ENCODE measurements at places on chromosomes 11 and 22. TPM values are rescaled to one million over a fixed set of nuclear protein-coding genes. Genes with fewer than 3 reads are reported as not detected.

DNA sequence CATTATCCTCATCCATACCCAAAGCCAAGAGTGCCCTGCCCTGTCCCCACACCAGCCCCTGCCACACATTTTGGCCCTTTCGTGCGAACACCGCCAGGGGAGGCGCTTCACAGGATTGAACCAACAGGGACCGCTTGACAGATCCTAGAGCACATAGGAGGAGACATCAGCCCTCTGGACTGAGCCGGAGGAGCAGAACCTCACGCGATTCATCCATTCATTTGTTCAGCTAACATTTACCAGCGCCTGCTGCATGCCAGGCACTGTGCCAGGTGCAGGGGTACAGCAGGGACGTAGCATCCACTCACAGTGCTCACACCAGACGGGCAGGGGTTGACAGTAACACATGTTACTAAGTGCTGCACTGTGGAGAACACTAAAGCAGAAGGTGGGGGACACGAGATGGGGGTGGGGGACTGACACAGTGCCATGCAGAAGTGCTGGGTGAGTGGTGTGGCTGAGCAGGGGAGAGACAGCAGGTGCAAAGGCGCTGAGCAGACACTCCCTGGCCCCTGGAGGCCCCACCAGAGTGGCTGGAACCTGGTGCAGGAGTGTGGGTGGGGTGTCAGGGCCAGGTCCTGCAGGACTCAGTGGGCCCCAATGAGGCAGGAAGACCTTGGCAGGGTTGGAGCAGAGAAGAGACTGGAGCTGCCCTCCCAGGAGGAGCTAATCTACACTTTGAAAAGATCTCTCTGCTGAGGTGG is 3.4 kb downstream of the GNAZ start:
- no peak for DNase-seq

DNA sequence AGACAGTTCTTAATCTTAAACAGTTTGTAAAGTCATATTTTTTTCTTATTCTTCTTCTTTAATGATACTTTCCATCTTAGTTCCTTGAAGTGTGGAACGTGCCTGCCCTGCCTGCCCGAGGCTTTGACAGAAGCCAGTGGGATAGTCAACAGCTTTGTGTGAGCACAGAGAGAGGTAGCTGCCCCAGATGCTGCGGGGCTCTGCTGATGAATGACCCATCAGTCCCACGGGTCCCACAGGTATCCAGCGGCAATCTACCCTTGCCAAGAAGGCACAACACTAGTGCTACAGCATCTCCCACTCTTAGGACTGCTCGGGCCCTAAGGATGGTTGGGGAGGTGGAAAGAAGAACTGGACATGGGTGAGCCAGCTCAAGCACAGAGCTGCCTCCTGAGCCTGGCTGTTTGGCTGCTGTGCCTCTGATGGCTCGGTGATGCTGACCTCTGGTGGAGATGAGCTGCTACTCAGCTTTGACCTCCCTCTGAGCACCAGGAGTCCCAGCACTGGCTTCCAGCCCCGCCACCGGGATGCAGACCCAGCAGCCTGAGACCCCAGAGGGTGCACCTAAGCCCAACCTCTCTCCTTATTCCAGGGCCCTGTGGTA is 11.8 kb upstream of the APLNR start:
- no peak for DNase-seq

DNA sequence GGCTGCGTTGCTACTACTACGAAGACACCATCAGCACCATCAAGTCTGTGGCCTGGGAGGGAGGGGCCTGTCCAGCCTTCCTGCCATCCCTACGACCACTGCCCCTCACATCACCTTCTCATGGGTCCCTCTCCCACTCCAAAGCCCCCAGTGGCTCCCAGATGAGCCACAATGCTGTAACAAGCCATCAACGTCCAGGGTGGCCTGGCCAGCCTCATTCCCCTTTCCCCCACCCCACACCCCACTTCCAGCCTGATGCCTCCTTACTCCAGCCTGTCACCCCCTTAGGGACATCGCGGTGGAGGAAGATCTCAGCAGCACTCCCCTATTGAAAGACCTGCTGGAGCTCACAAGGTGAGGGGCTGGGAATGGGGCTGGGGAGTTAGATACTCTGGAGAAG is 14.9 kb downstream of the NCF4 start:
- no peak for DNase-seq

DNA sequence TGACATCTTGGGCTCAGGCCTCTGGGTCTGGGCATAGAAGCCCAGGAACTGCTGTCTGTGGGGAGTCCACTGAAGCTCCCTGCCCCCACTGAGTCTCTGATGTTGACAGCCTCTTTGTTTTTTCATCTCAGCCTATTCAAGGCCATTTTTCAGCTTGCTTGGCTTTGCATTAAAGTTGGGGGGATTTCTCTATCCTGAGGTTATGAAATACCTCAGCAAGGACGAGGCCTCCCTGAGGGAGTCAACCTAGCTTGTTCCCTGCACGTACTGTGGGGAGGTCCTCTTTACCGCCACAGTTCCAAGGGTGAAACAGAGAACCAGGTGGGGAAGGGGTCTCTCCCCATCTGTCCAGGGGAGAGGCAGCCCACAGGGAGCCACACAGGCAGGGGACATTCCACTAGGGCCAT is 8.4 kb downstream of the KCNQ1OT1 start:
- DNase-seq = no peak

DNA sequence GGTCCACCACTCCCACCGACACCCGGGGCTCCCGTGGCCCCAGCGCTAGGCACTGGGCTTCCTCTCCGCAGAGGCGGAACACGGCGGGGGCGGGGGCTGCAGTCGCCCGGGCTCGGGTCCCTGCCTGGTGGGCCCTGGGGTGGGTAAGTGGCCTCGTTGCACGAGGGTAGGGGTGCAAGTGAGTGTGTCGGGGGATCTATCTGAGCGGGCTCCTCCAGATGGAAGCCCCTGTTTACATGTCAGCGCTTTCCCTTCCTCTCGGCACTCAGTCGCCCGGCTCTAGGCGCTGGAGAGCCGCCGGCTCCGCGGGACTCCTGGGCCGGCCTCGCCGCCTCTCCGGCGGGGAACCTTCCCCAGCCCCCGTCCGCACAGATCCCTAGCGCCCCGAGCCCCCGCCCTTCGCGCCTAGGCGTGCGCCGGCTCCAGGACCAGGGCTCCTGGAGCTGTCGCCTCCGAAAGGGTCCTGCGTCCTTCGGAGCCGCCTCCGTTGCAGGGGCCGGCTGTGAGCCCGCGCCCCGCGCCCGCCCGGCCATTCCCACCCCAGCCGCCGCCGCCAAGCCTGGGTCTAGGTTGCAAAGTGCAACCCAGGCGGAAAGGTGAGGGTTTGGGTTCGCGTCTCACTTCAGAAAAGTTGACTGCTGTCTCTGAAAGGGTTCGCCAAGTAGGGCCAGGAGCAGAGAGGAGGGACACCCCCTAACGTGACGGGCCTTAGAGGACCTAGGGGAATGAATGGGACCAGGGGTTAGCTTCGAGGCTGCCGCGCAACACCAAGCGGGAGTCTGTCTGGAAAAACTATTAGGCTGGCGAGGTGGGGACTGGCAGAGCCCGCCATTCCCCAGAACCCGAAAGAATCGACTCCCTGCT is 978 bp downstream of the FLI1 start:
- no peak for DNase-seq

Gene DCDC1
- 0.29 TPM for total RNA-seq

GRCh38 chr22:23218867-23219251 is 38.5 kb downstream of the BCR start:
- DNase-seq = no peak

DNA sequence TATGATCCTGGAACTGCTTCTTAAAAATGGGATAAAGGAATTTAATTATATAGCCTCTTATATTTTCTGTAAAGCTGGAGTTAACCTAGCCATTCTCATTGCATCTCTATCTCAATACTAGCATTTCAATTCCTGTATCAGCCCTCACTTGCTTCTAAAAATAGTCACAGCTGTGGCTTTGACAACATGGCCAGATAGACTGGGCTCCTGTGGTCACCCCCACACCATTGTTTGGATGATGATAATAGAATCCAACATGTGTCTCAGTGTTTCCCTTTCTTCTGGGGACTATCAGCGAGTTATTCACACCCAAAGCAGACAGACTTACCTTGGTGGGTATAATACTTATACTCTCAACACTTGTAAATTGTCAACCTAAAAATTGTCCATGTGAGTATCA is 6.9 kb downstream of the VWA5A start:
- no peak for DNase-seq

DNA sequence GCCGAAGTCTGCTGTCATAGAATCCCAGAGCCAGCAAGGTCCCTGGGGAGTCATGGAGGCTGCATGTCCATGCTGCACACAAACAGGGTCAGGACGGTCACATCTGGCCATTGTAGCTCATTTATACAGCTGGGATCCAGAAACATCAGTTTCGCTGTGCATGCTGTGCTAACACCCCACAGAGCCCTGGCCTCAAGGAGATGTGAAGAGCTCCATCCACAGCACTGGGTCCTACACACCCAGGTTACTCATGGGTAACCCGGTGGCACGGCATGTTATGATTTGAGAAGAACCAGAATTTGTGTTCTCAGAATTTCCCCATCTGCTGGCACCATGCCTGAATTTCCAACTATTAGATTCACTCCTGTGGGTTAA is 146.3 kb upstream of the ARHGAP20 start:
- DNase-seq = no peak

GRCh38 chr11:74650498-74650897 is 58.1 kb downstream of the POLD3 start:
- no peak for DNase-seq

- DNase-seq = no peak
Measured at GRCh38 chr22:40753114-40753513, 66.0 kb downstream of the SLC25A17 start.

DNA sequence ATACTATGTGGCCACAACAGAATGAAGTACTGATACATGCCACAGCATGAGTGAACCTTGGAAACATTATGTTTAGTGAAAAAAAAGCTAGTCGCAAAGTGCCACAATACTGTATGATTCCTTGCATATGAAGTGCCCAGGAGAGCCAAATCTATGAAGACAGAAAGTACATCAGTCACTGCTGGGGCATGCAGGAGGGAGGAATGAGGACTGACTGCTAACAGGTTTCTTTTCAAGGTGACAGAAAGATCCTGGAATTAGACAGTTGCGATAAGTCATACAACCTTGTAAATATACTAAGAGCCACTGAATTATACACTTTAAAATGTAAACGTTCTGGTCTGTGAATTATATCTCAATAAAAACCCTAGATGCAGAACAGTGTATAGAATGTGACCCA is 11.8 kb upstream of the C11orf91 start:
- DNase-seq = no peak

- no peak for DNase-seq
Measured at GRCh38 chr22:29044657-29045176, 16.9 kb downstream of the C22orf31 start.

Gene TRIM29
- not detected for total RNA-seq

Gene OR10A2
- not detected for total RNA-seq

GRCh38 chr11:95138448-95138847 is 48.8 kb downstream of the ENDOD1 start:
- no peak for DNase-seq

GRCh38 chr22:26672060-26672471 is 14.7 kb downstream of the MIAT start:
- no peak for DNase-seq

GRCh38 chr11:9028581-9028980 is 24.8 kb upstream of the NRIP3 start:
- DNase-seq = no peak

- DNase-seq = no peak
Measured at GRCh38 chr11:11579012-11579988, 42.5 kb downstream of the GALNT18 start.

DNA sequence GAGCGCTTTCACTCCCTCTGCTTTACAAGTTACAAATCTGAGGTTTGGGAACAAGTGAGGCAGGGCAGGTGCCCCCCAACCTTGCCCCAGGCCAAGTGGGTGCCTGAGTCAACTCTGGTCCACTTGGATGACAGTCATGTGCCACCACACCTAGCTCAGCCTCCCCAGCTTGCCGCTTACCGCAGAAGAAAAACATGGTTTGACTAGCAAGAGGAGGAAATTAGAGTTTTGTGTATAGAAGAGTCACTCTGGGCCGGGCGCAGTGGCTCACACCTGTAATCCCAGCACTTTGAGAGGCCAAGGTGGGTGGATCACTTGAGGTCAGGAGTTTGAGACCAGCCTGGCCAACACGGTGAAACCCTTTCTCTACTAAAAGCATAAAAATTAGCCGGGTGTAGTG is 27.7 kb upstream of the CHKA start:
- no peak for DNase-seq

DNA sequence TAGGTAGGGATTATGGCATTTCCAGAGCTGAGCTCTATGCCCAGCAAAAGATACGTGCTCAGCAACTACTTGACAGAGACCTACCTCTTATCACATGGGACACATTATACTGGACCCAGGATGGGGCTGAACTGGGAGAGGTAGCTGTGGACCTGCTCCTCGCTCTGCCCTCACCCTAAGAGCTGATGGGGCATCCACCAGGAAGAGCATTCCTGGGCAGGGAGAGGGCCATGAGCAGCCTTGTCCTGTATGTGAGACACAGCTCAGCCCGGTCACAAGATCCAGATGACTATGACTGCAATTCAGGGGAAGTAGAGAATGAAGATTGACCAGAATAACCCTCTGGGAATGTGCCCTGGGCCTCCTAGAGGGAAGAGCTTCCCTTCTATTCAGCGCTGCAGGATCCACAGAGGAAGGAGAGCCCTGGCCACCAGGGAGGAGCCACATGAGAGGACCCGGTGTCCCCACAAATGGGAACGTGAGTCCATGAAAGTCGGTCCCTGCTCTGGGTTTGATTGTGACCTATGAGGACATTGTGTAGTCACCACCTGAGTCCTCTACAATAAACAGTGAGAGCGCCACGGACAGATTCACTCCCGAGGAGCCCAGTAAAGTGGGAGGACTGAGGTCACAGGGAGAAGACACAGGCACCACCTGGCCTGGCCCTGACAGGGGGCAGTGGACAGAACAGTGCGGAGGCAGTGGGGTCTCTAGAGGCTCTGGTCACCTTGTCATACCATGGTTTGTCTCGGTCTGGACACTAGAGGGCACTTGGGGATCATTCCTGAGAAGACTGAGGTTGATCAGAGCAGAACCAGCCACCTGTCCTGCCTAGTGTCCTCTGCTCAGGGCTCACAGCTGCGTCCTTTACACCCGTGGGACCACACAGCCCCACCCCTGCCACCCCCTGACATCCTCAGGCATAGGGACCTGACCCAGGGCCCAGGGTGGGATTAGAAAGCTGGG is 99.5 kb downstream of the ZNF280B start:
- DNase-seq = no peak

Gene TIGD3
- total RNA-seq = 2.0 TPM

- DNase-seq = no peak
Measured at GRCh38 chr11:35507688-35508087, 17.7 kb downstream of the PAMR1 start.

GRCh38 chr22:29604076-29604360 is 585 bp downstream of the NF2 start:
- no peak for DNase-seq

GRCh38 chr11:72354356-72355115 is 79.8 kb downstream of the CLPB start:
- DNase-seq = no peak

GRCh38 chr22:50440544-50441249 is 34.1 kb downstream of the SBF1 start:
- DNase-seq = peak; percentile 6

DNA sequence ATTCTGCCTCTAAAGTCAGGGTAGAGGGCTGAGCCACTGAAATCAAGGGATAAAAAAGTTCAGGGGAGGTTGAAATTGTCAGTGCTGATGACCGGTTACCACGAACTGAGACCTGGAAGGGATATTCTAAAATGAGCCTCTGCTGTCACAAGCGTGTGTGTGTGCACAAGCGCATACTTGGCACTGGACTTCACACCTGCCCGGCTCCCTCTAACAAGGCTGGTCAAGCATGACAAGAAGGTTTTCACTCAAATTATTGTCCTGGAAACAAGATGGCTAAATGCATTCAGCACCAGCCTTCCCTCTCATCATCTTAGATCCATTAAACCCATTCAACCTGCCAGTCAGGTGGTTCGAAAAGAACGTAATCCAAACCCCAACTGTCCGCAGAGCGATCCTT is 54.8 kb upstream of the CECR2 start:
- no peak for DNase-seq
